ENCODE measurements at places on chromosomes 7 and 10.

- no peaks in the 10 kb centered on the region for H3K27me3 ChIP-seq
- DNase-seq = no peak
- H3K27ac ChIP-seq = no peak overlapping the region
- H3K4me1 ChIP-seq = peaks cover 33% of the 10 kb centered on the region
- no peak overlapping the region for H3K4me3 ChIP-seq
- H3K36me3 ChIP-seq = peaks cover 10% of the 10 kb centered on the region
Observed at GRCh38 chr7:37365405-37365804, 83.3 kb downstream of the ELMO1 start.

DNA sequence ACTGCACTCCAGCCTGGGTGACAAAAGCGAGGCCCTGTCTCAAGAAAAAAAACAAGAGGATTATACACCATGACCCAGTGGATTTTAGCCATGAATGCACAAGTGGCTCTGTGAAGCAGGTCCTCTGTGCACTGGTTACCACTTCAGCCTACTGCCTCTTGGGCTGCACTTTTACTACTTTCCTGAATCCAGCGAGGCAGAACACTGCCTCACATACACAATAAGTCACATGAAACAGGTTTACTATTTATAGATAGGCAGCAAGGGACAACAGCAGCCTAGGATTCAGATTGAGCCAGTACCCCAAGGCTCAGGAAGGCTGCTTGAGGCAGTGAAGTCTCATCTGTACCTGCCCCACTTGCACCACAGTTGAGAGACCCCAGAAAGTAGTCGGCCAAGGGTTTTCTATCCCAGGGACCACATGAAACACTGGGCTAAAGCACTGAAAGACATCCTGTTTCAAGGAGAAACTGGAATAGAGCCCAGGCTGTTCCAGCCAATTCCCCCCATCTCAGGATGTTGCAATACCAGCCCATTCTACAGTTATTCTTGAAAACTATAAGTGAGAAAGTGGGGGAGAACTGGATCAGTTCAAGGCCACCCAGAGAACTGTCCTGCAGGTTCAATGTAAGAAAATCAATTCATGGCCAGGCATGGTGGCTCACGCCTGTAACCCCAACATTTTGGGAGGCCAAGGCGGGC, 10.3 kb upstream of the OGDH start:
- no peak overlapping the region for H3K27ac ChIP-seq
- no peak for DNase-seq
- no peaks in the 10 kb centered on the region for H3K4me1 ChIP-seq
- peaks cover 8% of the 10 kb centered on the region for H3K27me3 ChIP-seq
- no peak overlapping the region for H3K4me3 ChIP-seq

DNA sequence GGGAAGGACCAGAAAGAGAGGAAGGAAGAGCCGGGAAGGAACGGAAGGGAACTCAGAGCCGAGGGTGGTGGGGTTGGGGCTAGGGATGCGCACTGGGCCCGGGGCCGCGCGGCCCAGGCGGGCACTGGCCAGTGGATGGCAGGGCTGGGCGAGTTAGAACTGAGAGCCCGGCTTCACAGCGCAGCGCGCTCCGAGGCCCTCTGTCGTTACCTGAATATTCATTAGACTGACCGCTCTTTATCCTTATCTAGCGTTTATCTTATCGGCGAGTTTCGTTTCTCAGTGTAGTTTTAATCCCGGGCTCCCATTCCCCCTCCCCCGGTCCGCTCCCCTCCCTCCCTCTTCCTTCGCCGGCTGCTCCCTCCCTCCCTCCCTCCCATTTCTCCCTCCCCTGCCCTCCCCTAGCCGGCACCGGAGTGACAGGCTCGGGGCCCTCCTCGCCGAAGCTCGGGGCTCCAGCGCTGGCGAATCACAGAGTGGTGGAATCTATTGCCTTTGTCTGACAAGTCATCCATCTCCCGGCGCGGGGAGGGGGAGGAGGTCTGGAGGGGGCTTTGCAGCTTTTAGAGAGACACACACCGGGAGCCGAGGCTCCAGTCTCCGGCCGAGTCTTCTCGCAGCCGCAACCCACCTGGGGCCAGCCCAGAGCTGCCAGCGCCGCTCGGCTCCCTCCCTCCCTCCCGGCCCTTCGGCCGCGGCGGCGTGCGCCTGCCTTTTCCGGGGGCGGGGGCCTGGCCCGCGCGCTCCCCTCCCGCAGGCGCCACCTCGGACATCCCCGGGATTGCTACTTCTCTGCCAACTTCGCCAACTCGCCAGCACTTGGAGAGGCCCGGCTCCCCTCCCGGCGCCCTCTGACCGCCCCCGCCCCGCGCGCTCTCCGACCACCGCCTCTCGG, at the start of gene PAX2:
TSS of gene PAX2 (plus strand) at position 596 of the 895 bp plus-strand sequence. CDS start 679 bp downstream, outside the sequence.
- no peaks in the 10 kb centered on the region for H3K36me3 ChIP-seq
- H3K27ac ChIP-seq = no peak within 1 kb of the TSS
- peaks cover 29% of the 10 kb centered on the region for H3K4me1 ChIP-seq
- H3K27me3 ChIP-seq = peaks cover 37% of the 10 kb centered on the region

DNA sequence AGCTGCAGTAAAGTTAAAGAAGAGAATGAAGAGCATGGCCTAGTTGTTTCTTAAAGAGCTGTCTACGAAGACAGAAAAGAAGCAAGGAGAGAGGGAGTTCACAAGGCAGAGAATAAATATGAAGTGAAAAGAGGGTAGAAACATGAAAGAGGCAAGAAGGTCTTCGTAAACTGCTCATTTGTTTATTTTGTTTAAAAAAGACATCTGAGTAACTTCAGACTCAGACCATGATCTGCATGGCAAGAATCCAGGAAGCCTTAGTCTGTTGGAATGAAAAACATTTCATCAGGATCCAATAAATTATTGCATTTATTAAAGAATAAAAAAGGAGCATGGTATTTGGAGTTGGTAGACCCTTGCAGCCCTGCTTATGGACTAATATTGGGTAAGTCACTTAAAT, 151.1 kb downstream of the SEM1 start:
- no peak for DNase-seq
- no peaks in the 10 kb centered on the region for H3K36me3 ChIP-seq
- no peak overlapping the region for H3K4me3 ChIP-seq
- peaks cover 3% of the 10 kb centered on the region for H3K27me3 ChIP-seq

- H3K27me3 ChIP-seq = no peaks in the 10 kb centered on the region
- H3K27ac ChIP-seq = no peak overlapping the region
- no peak overlapping the region for H3K4me3 ChIP-seq
- H3K4me1 ChIP-seq = peaks cover 9% of the 10 kb centered on the region
- DNase-seq = no peak
- no peaks in the 10 kb centered on the region for H3K36me3 ChIP-seq
Observed at GRCh38 chr7:73735528-73735905, 3.1 kb downstream of the ABHD11 start.

DNA sequence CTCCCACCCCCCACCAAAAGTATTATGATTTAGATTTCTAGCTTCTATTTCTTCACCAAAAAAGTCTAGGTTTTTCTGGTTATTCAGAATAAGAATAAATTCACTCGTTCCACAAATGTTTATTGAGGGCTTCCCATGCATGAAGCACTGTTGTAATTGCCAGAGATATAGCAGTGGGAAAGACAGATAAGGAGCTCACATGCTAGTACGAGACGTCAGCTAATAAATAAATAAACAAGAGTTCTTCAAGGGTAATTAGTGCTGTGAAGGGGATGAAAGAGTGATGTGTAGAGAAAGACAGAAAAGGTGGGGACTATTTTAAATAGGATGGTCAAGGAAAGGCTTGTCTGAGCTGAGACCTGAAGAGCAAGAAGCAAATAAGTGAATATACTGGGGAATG, 38.1 kb upstream of the SEPTIN7 start:
- no peaks in the 10 kb centered on the region for H3K36me3 ChIP-seq
- no peak overlapping the region for H3K27ac ChIP-seq
- no peaks in the 10 kb centered on the region for H3K27me3 ChIP-seq
- no peak overlapping the region for H3K4me3 ChIP-seq

DNA sequence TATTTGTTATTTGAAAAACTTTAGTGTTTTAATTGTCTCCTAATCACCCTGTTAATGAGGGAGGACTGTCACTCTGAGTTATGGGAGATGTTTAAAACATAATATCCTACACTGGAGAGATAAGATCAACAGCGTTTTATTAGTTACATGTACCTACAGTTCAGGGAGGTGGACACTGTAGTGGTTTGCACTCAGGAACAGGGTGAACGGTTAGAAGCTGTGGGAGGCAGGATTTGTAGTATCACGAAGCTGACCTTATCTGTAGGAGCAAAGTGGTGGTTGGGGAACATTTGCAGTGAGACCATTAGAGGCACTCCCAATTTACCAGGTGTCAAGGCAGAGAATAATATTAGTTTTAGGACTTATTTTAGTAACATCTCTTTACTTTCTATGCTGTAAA, 193.3 kb upstream of the KCND2 start:
- no peak for DNase-seq
- no peak overlapping the region for H3K4me3 ChIP-seq
- no peaks in the 10 kb centered on the region for H3K36me3 ChIP-seq
- no peaks in the 10 kb centered on the region for H3K27me3 ChIP-seq
- H3K27ac ChIP-seq = no peak overlapping the region
- no peaks in the 10 kb centered on the region for H3K4me1 ChIP-seq

GRCh38 chr10:122478971-122479370, 17.6 kb downstream of the HTRA1 start:
- DNase-seq = no peak
- H3K36me3 ChIP-seq = peaks cover 2% of the 10 kb centered on the region
- peaks cover 2% of the 10 kb centered on the region for H3K4me1 ChIP-seq
- H3K27me3 ChIP-seq = peaks cover 15% of the 10 kb centered on the region
- no peak overlapping the region for H3K4me3 ChIP-seq

- no peak for DNase-seq
- H3K27me3 ChIP-seq = peaks cover 9% of the 10 kb centered on the region
- H3K36me3 ChIP-seq = no peaks in the 10 kb centered on the region
- H3K27ac ChIP-seq = no peak overlapping the region
- H3K4me1 ChIP-seq = no peaks in the 10 kb centered on the region
Observed at GRCh38 chr10:113541549-113541927, 11.3 kb upstream of the HABP2 start.

DNA sequence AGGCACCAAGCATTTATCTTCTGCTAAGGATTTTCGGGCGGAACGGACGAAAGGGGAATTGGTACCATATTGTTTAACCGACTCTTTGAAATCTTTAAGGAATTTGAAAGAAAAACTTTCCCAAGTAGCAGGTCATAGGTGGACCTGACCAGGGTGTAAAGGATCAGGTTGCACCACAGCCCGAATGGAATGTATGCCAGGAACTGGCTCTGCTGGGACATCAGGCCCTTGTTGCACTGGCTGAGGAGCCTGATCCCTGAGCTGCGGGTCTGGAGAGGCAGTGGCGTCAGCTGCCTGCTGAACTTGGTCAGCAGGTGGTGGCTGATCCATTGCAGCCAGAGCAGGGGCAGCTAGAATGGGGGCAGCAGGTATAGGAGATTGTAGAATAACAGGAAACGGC, 41.4 kb upstream of the AKR1C2 start:
- no peaks in the 10 kb centered on the region for H3K36me3 ChIP-seq
- H3K27ac ChIP-seq = no peak overlapping the region
- no peak for DNase-seq
- no peaks in the 10 kb centered on the region for H3K4me1 ChIP-seq
- H3K27me3 ChIP-seq = no peaks in the 10 kb centered on the region

- H3K36me3 ChIP-seq = no peaks in the 10 kb centered on the region
- peaks cover 17% of the 10 kb centered on the region for H3K4me1 ChIP-seq
- no peak overlapping the region for H3K27ac ChIP-seq
- DNase-seq = no peak
Observed at GRCh38 chr7:129828078-129828762, 124.5 kb downstream of the UBE2H start.

DNA sequence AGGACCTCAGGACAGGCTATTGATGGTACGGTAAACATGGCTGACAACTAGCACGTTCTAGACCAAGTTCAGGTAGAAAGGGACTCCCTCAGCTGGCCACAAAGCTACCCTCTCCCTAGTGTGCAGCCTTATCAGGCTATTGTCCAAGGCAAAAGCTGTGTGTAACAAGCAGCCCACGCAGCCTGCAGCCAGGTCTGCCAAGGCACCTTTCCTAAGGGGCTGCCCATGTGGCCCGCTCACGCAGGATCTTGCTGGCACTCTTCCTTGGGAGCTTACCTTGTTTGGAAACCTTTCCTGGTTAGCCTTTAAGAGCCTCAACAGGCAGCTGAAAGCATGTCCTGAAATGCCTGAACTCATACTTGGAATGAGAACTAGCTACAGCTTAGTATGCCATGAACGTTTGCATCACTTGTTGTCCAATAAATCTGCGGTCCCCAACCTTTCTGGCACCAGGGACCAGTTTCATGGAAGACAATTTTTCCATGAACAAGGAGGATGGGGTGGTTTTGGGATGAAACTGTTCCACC, 51.7 kb downstream of the SYPL1 start:
- peaks cover 58% of the 10 kb centered on the region for H3K4me1 ChIP-seq
- no peak for DNase-seq
- no peaks in the 10 kb centered on the region for H3K27me3 ChIP-seq
- H3K4me3 ChIP-seq = no peak overlapping the region
- peaks cover 4% of the 10 kb centered on the region for H3K36me3 ChIP-seq

GRCh38 chr7:115297656-115298055, 375.8 kb downstream of the MDFIC start:
- H3K27ac ChIP-seq = no peak overlapping the region
- no peaks in the 10 kb centered on the region for H3K27me3 ChIP-seq
- no peak for DNase-seq
- H3K36me3 ChIP-seq = no peaks in the 10 kb centered on the region

GRCh38 chr10:104574838-104575237, 66.3 kb upstream of the SORCS3 start:
- no peaks in the 10 kb centered on the region for H3K4me1 ChIP-seq
- no peak overlapping the region for H3K27ac ChIP-seq
- H3K36me3 ChIP-seq = peaks cover 2% of the 10 kb centered on the region
- H3K4me3 ChIP-seq = no peak overlapping the region
- DNase-seq = no peak
- H3K27me3 ChIP-seq = peaks cover 14% of the 10 kb centered on the region

Measured in memory B cell (primary cell).